ENCODE measurements at places on chromosomes 1 and 21.

GRCh38 chr21:25709684-25710265 is 24.9 kb downstream of the ATP5PF start:
- H3K27me3 ChIP-seq: no peaks in the 10 kb centered on the region
- no peaks in the 10 kb centered on the region for H3K4me1 ChIP-seq
- H3K4me3 ChIP-seq: no peak overlapping the region
- no peak for DNase-seq
- H3K27ac ChIP-seq: no peak overlapping the region

- no peak overlapping the region for H3K4me3 ChIP-seq
- H3K27me3 ChIP-seq: peaks cover 7% of the 10 kb centered on the region
- no peaks in the 10 kb centered on the region for H3K36me3 ChIP-seq
- no peak overlapping the region for H3K27ac ChIP-seq
Observed at GRCh38 chr1:180920702-180921101, 8.0 kb downstream of the KIAA1614 start.

- no peaks in the 10 kb centered on the region for H3K27me3 ChIP-seq
- no peak overlapping the region for H3K27ac ChIP-seq
- H3K36me3 ChIP-seq: peaks cover 12% of the 10 kb centered on the region
- H3K4me3 ChIP-seq: no peak overlapping the region
Observed at GRCh38 chr1:44240802-44241671, 27.8 kb downstream of the DMAP1 start.

- DNase-seq: no peak
- H3K27me3 ChIP-seq: peaks cover 19% of the 10 kb centered on the region
- H3K27ac ChIP-seq: no peak overlapping the region
- peaks cover 4% of the 10 kb centered on the region for H3K4me1 ChIP-seq
- no peaks in the 10 kb centered on the region for H3K36me3 ChIP-seq
Observed at GRCh38 chr1:20194224-20194623, 7.9 kb upstream of the PLA2G2C start.

GRCh38 chr1:116942344-116942743 is 32.6 kb downstream of the PTGFRN start:
- peaks cover 3% of the 10 kb centered on the region for H3K27me3 ChIP-seq
- no peak overlapping the region for H3K27ac ChIP-seq
- no peaks in the 10 kb centered on the region for H3K36me3 ChIP-seq
- no peak overlapping the region for H3K4me3 ChIP-seq
- DNase-seq: no peak

- H3K27me3 ChIP-seq: peaks cover 3% of the 10 kb centered on the region
- H3K4me3 ChIP-seq: no peak overlapping the region
- DNase-seq: no peak
- H3K4me1 ChIP-seq: peaks cover 4% of the 10 kb centered on the region
- no peak overlapping the region for H3K27ac ChIP-seq
Observed at GRCh38 chr1:36108314-36108713, 16.7 kb downstream of the COL8A2 start.

DNA sequence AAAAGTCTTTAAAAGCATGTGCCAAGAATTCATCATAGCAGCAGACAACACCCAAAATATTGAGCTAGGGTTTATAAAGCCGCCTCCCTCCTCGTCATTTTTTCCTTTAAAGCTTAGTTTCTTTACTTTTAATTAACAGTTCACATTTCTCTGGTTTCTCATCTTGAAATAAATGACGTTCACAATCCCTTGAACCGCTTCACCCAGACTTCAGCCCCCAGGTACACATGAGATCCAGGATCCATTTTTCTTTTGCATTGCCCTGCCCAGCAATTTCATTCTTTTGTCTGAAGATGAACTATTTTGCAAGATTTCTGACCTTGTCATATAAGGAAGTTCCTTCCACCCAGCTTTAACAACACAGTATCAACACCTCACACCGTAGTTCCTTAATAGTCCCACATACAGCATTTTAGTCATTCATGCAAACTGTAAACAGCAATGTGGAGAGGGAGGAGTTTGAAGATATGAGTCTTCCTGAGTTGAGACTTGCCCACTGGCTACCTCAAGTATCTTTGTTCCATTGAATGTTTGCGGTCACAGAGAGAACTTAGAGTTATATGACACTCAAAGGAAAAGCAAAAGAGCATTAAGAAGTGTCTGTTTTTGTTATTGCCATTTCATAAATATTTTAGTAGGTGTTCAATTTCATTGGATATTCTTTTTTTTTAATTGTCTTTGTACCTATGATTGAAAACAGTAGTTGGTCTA is 35.3 kb upstream of the CACYBP start:
- peak overlapping the region; percentile 84 for H3K27ac ChIP-seq
- peaks cover 28% of the 10 kb centered on the region for H3K4me1 ChIP-seq

DNA sequence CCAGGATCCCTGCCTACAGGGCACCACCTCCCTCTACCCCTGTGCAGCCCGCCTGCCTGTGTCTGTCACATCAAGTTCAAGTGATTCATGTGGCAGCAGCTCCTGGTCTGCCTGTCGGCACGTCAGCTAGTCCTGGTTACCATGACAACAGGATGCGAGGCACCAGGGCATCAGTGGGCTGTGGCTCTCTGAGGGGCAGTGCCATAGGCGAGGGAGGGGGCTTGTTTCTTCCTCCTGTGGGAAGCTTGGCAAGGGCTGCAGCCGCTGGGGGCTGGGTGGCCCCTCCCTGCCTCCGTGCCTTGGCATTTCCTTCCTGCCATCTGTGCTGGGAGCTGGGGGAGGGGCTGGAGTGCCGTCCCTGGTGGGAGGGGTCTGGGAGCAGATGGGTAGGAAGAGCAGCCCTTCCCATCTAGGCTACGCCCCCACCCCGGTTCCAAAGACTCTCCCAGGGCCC is 43.1 kb downstream of the FOXO6 start:
- no peaks in the 10 kb centered on the region for H3K4me1 ChIP-seq
- no peaks in the 10 kb centered on the region for H3K36me3 ChIP-seq
- DNase-seq: no peak
- peaks cover 24% of the 10 kb centered on the region for H3K27me3 ChIP-seq
- H3K4me3 ChIP-seq: no peak overlapping the region
- no peak overlapping the region for H3K27ac ChIP-seq

GRCh38 chr1:4001461-4001860 is 101.4 kb upstream of the C1orf174 start:
- H3K27ac ChIP-seq: no peak overlapping the region
- H3K4me1 ChIP-seq: peaks cover 7% of the 10 kb centered on the region
- H3K27me3 ChIP-seq: peaks cover 17% of the 10 kb centered on the region
- DNase-seq: no peak
- peaks cover 3% of the 10 kb centered on the region for H3K36me3 ChIP-seq

GRCh38 chr21:40331172-40331571 is 463.9 kb downstream of the PCP4 start:
- no peaks in the 10 kb centered on the region for H3K27me3 ChIP-seq
- no peaks in the 10 kb centered on the region for H3K4me1 ChIP-seq
- no peak overlapping the region for H3K27ac ChIP-seq
- H3K4me3 ChIP-seq: no peak overlapping the region
- H3K36me3 ChIP-seq: no peaks in the 10 kb centered on the region

- H3K4me3 ChIP-seq: no peak overlapping the region
- no peak for DNase-seq
- H3K36me3 ChIP-seq: no peaks in the 10 kb centered on the region
- no peaks in the 10 kb centered on the region for H3K27me3 ChIP-seq
- H3K4me1 ChIP-seq: no peaks in the 10 kb centered on the region
Observed at GRCh38 chr1:240234485-240235210, 143.0 kb downstream of the FMN2 start.

DNA sequence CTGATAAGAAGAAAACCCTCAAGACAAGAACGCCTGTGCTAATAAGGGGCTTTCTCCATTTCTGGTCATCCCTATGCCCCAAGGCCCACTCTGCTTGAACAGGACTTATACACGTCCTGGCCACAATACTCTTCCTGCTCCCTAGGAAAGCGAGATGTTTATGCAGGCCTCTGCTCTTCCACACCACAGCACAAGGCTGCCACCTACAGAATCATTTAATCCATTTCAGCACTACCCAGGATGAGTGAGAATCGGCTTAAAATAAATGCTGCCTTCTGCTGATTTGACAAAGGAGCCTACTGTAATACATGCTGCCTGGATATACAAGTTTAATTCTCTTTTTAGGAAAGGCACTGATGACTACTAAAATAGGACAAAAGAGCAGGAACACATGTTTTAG is 29.4 kb downstream of the FRRS1 start:
- DNase-seq: no peak
- H3K36me3 ChIP-seq: peaks cover 22% of the 10 kb centered on the region
- no peaks in the 10 kb centered on the region for H3K27me3 ChIP-seq
- H3K27ac ChIP-seq: no peak overlapping the region

DNA sequence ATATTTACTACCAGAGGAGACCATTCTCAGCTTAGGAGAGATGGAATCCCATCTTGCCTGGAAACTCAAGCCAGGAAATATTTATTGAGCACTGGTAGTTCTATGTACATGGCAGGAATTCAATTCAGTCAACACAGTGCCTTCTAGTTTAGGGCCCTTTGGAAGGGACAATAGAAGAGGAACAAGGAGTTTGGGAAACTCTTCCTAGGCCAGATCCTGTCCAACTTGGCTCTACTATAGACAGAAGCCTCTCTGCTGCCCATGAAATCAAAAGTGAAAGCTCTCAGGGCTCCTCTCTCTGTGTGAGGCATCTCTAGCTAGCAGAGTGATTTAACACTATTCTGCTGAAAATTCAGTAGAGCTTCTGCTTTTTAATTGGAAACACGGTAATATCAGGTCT is 244.6 kb upstream of the MAP1LC3C start:
- H3K27ac ChIP-seq: no peak overlapping the region
- H3K27me3 ChIP-seq: peaks cover 2% of the 10 kb centered on the region
- no peak overlapping the region for H3K4me3 ChIP-seq
- no peak for DNase-seq
- no peaks in the 10 kb centered on the region for H3K36me3 ChIP-seq
- H3K4me1 ChIP-seq: no peaks in the 10 kb centered on the region

DNA sequence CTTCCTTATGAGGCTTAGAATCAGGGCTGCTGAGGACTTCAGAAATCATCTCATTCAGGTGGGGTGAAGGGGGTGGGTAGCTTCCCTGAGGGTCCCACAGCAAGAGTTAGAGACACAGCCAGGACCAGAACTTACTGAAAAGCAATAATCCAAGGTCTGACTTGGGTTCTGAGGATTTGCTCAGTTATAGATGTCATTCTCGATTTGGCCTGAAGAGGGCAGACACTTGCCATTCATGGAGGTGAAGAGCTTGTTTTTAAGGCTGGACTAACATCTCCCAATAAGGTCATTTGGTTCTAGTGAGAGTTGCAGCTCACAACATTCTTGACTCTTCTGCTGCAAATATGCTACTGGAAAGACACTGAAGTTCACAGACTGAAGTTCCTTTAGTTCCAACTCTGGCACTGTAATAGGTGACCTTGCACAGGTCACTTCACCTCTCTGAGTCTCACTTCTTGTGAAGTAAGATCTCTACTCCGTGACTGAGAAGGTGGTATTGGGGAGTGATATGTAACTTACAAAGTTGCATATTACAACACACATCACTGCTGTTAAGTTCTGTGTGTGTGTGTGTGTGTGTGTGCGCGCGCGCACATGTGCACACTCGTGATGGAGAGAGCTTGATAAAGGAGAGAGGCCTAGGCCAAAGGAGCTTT is 69.8 kb upstream of the DIRAS3 start:
- H3K27ac ChIP-seq: no peak overlapping the region
- H3K4me3 ChIP-seq: no peak overlapping the region
- peak; percentile 45 for DNase-seq
- H3K4me1 ChIP-seq: peaks cover 5% of the 10 kb centered on the region

DNA sequence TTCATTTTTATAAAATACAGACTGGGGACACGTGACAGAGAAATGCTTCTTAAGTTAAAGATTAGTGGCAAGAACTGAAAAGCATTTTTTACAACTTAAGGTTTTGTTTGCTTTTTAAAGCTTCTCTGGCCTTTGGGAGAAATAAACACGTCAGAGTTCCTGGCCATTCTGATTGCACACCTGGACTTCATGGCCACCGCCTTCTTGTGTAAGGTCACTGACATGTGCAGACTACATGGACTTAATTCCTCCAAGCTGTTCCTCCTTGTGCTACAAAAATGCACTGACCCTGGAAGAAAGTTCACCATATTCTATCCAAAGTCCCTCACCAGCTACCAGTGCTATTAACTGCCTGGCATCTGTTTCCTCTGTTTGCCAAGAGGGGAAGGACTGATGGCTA is 56.1 kb downstream of the GADD45A start:
- H3K4me3 ChIP-seq: no peak overlapping the region
- H3K27ac ChIP-seq: no peak overlapping the region
- peaks cover 1% of the 10 kb centered on the region for H3K27me3 ChIP-seq
- peaks cover 9% of the 10 kb centered on the region for H3K4me1 ChIP-seq

GRCh38 chr1:25977801-25978200 is 20.1 kb downstream of the PAFAH2 start:
- H3K27me3 ChIP-seq: no peaks in the 10 kb centered on the region
- no peaks in the 10 kb centered on the region for H3K4me1 ChIP-seq
- no peak overlapping the region for H3K4me3 ChIP-seq
- peaks cover 32% of the 10 kb centered on the region for H3K36me3 ChIP-seq
- H3K27ac ChIP-seq: no peak overlapping the region

- no peaks in the 10 kb centered on the region for H3K36me3 ChIP-seq
- peaks cover 14% of the 10 kb centered on the region for H3K27me3 ChIP-seq
- peak overlapping the region; percentile 59 for H3K4me3 ChIP-seq
- no peak overlapping the region for H3K27ac ChIP-seq
Observed at GRCh38 chr1:26225033-26225831, 8.8 kb upstream of the CEP85 start.

DNA sequence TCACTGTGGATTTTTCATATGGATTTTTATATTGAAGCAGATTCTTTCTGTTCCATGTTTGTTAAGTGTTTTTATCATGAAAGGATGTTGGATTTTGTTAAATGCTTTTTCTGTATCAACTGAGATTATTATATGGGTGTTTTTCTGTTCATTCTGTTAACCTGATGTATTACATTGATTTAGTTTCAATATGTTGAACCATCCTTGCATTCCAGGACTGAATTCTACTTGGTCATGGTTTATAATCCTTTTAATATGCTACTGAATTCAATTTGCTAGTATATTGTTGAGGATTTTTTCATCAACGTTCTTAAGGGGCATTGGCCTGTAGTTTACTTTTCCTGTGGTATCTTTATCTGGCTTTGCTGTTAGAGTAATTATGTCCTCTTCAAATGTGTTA is 55.8 kb downstream of the CCDC30 start:
- no peak overlapping the region for H3K27ac ChIP-seq
- H3K4me3 ChIP-seq: no peak overlapping the region
- H3K27me3 ChIP-seq: no peaks in the 10 kb centered on the region

- peak overlapping the region; percentile 90 for H3K4me3 ChIP-seq
- H3K36me3 ChIP-seq: peaks cover 4% of the 10 kb centered on the region
- DNase-seq: no peak
- no peaks in the 10 kb centered on the region for H3K27me3 ChIP-seq
- peaks cover 18% of the 10 kb centered on the region for H3K4me1 ChIP-seq
Observed at GRCh38 chr1:54355931-54356679, 50.1 kb downstream of the SSBP3 start.

DNA sequence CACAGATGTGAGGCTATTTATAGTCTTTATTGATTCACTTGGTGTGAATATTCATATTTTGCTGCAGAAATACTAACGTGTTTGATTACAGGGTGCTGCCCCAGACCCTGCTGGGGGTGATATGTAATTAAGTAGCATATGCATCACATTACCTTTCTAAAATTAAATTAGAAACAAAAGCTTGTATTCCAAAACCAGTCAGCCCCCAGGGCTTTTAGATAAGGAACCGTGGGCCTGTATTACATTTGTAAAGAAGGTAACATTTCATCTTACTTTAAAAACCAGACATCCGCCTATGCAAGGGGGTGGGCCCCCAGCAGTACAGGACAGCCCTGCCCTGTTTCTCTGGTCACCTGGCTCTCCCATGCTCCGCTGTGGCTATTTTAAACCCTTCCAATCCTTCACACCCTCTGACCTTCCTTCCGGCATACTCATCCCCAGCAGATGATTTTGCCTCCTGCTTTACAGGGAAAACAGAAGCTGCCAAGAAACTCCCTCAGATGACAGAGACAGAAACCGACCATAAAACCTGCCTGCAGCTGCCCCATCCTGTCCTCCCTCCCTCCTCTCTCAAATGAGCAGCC is 22.0 kb upstream of the KCNC4 start:
- H3K4me1 ChIP-seq: no peaks in the 10 kb centered on the region
- H3K27ac ChIP-seq: no peak overlapping the region
- no peaks in the 10 kb centered on the region for H3K36me3 ChIP-seq
- H3K27me3 ChIP-seq: peaks cover 17% of the 10 kb centered on the region
- no peak overlapping the region for H3K4me3 ChIP-seq

Data from memory B cell (primary cell).